ENCODE measurements at places on chromosomes 16 and 17.

DNA sequence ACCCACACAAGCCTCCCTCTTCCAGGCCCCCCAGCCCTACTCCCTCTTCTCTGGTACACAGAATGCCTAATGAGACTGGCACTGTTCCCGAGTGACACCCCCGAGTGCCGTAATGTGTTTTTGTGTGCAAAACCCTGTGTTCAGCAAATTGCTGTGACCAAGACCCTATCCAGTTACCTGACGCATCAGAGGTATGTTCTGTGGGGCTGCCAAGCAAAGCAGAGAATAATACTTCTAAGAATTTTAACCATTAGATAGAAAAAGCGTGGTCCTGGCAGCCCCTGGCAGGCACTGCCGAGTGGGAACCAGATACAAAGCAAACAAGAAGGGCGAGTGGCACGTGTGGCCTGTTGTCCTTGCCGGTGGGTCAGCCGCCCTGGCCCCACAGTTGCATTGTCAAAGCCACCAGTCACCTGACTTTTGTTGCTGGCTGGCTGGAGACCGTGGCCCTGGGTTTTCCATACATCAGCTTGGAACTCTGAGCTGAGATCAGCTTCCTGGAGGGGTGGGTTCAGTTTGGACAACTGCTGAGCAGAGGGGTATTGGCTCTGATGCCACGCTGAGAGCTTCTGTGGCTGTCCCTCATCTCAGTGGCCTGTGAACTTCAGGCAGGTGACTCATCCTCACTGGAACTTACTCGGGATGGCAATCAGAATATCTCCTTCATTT is 69.1 kb upstream of the BRD7 start:
- DNase-seq: no peak

DNA sequence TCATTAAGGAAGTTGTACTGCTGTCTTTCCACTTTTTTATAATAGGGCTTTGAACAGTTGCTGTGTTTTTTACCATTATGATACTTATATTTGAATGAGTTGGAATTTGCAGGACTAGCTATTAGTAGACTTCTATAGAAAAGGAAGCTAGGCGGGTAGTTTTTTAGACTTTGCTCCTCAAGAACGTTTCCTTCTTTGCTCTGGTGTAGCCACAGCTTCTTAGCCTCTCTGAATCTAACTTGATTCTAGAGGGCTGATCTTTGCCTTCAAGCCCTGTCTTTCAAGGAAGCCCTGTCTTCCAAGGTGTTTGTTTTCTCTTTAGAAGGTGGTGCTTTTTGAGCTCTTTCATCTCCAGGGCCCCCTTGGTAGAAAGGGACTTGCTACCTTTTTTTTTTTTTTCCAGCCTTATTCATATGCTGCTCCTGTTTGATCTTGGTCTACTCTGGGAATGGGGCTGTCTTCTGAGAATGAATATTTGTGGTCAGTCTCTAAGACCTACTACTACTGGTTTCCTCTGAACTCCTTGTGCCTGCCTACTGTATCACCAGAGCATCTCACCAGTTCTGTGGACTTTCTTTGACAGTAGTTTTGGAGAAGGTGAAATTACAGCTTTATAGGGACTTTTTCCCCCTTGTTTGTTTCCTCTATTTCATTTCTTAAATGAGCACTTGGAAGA is 52.3 kb upstream of the RASL10B start:
- DNase-seq: no peak

DNA sequence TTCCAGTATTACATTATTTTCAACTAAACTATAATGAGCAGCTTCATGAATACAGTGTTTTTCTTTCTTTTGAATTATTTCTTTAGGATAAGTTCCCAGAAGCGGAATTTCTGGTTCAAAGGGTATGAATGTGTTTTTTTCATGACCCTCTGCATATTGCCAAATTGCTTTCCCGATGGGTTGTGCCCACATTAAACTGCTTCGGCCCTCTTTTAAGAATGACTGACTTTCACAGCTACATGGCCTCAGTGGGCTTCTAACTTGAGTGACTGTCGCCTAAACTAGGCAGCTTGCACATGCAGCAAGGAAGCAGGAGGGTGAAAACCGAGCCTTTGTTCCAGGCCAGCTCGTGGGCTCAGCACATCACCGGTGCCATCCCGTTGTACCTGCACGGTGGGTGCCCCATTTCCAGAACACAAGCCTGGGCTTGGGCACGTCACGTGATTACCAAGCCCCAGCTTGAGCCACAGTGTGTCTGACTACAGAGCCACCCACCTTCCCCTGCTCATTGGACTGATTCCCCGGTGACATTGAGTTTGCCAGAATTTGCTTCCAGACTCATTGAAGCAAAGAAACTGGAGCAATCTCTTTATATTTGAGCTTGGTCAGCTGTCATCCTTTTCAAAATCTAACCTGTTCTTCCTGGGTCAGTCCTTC is 112.8 kb downstream of the CLEC16A start:
- no peak for DNase-seq

- DNase-seq: no peak
These were observed 1.2 kb downstream of the EPN3 start for GRCh38 chr17:50533720-50534148.

DNA sequence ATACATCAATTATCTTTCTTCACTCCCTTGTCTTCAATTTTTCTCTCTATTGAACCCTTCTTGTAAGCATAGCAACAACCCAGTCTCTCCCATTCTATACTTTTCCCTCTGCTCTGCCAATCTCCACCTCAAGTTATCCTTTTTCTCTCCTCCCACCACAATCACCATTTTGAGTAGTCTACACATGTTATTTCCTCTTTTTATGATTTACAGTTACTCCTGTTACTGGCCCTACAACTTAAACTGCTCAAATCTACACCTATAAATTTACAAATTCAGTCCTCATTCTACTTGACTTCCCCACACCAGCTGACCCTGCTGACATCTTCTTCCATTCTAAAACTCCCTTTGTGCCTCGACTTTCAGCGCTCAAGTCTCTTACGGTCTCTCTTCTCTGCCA is 84.6 kb downstream of the SPAG9 start:
- DNase-seq: no peak

DNA sequence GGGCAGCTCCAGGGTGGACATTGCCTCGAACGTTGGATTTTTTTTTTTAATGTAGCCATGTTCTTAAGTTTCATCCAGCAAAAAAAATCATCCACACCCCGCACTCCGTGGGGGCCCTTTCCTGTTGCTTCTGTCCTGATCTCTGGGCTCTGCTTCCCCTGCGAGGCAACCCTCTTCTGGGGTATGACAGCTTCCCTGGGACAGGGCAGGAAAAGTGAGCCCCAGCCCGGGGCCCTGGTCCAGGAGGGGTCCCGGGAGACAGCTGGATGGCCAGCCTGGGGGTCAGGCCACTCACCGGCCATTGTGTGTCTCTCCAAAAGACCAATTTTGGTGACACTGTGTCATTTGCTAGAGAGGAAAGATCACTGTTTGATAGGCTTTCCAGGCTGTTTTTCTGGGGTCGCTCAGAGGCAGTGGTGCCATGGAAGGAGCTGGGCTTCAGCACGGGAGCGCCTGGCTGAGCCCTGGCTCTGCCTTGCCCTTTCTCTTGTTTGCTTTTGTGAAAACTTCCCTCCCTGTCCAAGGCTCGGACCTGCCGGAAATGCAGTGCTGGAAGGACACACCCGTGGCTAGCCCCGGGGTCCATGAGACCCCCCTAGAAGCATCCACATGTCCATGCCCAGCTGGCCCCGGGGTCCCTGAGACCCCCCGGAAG is 41.0 kb upstream of the CHMP6 start:
- DNase-seq: no peak

DNA sequence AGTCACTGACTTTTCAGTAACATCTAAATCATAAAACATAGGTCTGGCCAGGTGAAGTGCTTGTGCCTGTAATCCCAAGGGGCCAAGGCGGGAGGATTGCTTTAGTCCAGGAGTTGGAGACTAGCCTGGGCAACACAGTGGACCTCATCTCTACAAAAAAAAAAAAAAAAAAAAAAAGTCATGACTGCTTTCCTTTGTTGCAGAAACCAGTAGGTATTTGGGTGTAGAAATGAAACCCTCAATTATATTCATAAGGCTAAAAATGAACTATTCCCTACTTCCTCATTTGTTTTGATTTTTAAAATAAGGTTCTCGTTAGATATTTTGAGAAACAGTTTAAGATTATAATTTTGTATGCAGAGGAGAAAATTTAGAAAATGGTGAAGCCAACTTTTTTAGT is 26.0 kb downstream of the PITPNC1 start:
- peak; percentile 51 for DNase-seq

DNA sequence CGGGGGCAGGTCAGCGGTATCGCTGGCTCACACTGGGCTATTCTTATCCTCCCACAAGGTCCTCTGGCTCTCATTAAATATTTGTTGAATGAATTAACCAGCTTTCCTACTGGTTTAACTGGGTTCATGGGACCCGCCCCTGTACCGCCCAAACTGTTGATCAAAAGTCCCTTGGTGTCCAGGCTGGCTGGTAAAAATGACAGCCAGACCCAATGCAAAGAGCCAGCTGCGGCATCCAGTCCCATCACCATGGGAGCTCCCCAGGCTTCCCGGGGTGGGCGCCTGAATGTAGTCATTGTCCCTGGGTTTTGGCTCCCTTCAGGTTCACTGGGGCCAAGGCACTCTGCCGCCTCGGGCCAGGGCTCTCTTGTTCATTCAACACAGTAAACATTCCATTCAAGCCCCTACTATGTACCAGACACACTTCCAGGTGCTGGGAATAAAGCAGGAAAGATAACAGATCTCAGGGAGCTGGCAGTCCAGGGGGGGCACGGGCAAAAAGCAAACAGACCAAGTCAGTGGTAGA is 11.7 kb upstream of the ATP2C2 start:
- DNase-seq: no peak

DNA sequence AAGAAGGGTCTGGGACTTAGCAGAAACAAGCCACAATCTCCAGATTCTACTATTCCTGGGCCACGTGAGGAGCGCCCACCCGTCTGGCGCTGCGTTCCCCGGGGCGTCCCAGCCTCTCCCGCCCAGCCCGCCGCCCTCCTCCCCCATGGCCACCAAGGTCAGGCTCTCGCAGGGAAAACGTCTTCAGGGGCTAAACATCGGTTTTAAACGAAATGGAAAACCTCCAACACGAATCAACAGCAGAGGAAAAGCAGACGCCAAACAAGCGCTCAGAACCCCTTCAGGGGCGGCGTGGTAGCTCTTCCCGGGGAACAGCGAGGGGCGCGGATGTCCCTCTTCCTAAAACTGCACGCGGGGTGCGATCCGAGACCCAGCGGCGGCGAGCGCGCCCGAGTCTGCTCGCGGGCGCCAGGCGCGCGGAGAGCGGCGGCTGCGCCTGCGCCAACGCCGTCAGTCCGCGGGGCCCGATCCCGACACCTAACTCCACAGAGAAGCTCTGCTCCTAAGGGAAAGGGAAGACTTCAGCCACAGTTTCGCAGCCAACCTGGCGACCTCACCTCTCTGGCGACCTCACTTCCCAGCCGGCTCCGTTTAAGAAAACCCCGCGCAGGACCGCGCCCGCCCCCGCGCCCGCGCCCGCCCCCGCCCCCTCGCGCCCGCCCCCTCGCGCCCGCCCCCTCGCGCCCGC is 505 bp upstream of the COG1 start:
- peak; percentile 85 for DNase-seq

- no peak for DNase-seq
These were observed 123.8 kb downstream of the SMG6 start for GRCh38 chr17:2179615-2180295.
